Spleen (tissue), 13 donors: ENCODE measurements at places on chromosomes 3 and 15. TPM values are rescaled to one million over a fixed set of nuclear protein-coding genes. Genes with fewer than 3 reads are reported as not detected.

GRCh38 chr15:56249092-56249491 is 5.4 kb upstream of the RFX7 start:
- H3K4me1 ChIP-seq: peaks cover 25% of the 10 kb centered on the region
- no peak overlapping the region for H3K4me3 ChIP-seq
- no peak overlapping the region for H3K27ac ChIP-seq
- H3K27me3 ChIP-seq: no peaks in the 10 kb centered on the region

GRCh38 chr15:90683876-90684275 is 33.3 kb upstream of the BLM start:
- H3K27ac ChIP-seq: no peak overlapping the region
- H3K4me3 ChIP-seq: no peak overlapping the region
- peaks cover 10% of the 10 kb centered on the region for H3K4me1 ChIP-seq
- no peak for DNase-seq
- no peaks in the 10 kb centered on the region for H3K36me3 ChIP-seq

DNA sequence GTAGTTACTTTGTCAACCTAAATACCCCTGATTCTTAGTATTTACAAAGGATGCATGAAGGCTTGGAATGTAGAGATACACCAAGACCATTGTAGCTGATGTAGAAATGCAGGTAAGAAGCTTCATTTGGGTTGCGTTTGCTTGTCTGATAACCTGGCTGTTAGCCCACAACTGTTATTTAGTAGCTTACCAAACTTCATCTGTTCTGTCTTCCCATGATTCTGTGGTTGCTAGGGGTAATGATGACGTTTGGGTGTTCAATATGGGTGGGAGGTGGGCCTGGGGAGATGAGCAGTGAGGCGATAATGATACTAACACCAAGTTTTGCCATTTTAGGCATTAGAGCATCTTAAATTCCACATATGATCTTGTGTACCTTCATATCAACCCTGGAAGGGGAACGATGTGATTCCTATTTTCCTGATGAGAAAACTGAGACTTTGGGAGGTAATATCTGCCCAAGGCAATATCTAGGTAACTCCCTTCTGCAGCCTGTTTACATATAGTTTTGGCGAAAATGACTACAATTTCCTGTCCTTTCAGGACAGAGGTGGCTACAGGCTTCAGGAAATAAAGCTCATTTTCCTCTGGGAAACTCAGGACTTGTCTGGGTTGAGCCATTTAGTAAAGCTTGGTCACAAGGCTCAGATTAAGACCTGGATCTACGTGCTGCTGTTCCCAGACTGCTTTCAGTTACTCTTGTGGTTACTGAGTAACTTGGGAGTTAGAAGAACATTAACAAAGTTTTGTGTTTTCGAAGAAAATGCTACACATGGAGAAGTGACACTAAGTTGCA is 26.8 kb downstream of the FNDC3B start:
- peak overlapping the region; percentile 41 for H3K27ac ChIP-seq
- no peaks in the 10 kb centered on the region for H3K27me3 ChIP-seq
- no peaks in the 10 kb centered on the region for H3K36me3 ChIP-seq
- no peak for DNase-seq
- peaks cover 93% of the 10 kb centered on the region for H3K4me1 ChIP-seq
- no peak overlapping the region for H3K4me3 ChIP-seq

DNA sequence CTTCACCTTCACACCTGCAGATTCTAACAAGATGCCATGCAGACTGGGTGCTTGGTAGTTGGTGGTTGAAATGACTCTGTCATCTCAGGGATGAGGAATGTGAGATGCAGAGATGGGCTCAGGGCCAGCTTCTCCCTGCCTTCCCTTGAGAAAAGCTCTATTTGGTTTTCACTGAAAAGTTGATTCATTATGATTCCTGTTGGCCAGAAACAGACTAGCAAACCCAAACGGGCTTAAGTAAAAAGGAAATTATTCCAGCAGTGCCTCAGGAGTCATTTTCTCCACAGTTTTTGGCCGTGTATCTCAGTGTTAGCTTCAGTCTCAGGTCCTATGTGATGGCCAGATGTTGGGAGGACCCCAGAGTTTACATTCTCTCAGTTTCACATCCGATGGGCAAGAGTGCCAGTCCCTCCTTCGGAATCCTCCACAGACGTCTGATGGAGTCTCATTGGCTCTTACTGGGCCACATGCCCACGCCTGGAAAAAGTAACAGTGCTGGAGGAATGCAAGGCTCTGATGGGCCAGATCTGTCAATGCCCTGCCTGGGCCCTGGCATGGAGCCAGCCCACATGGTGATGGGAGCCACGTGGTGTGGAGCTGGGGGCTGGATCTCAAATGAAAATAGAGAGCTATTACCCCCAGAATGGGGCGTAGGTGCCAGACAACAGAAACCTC is 22.3 kb upstream of the SACM1L start:
- DNase-seq: no peak
- peaks cover 13% of the 10 kb centered on the region for H3K4me1 ChIP-seq
- H3K27me3 ChIP-seq: no peaks in the 10 kb centered on the region
- H3K27ac ChIP-seq: no peak overlapping the region
- H3K36me3 ChIP-seq: no peaks in the 10 kb centered on the region

GRCh38 chr15:101029971-101030661 is 111.0 kb downstream of the LRRK1 start:
- H3K27ac ChIP-seq: no peak overlapping the region
- no peak overlapping the region for H3K4me3 ChIP-seq
- H3K36me3 ChIP-seq: no peaks in the 10 kb centered on the region

GRCh38 chr15:97875513-97876280 is 84.8 kb upstream of the ARRDC4 start:
- no peaks in the 10 kb centered on the region for H3K4me1 ChIP-seq
- no peaks in the 10 kb centered on the region for H3K27me3 ChIP-seq
- H3K4me3 ChIP-seq: no peak overlapping the region
- H3K27ac ChIP-seq: no peak overlapping the region
- no peak for DNase-seq
- H3K36me3 ChIP-seq: no peaks in the 10 kb centered on the region

GRCh38 chr3:125310623-125311081 is 64.5 kb downstream of the ZNF148 start:
- H3K27ac ChIP-seq: peak overlapping the region; percentile 21
- DNase-seq: no peak
- peak overlapping the region; percentile 30 for H3K4me3 ChIP-seq
- H3K27me3 ChIP-seq: no peaks in the 10 kb centered on the region

- no peaks in the 10 kb centered on the region for H3K4me1 ChIP-seq
- H3K27ac ChIP-seq: no peak overlapping the region
- H3K36me3 ChIP-seq: no peaks in the 10 kb centered on the region
- H3K27me3 ChIP-seq: peaks cover 15% of the 10 kb centered on the region
- H3K4me3 ChIP-seq: no peak overlapping the region
- no peak for DNase-seq
Measured at GRCh38 chr3:195746751-195747150, 26.0 kb downstream of the MUC20 start.

- no peaks in the 10 kb centered on the region for H3K27me3 ChIP-seq
- H3K36me3 ChIP-seq: peaks cover 11% of the 10 kb centered on the region
- DNase-seq: no peak
- H3K4me1 ChIP-seq: no peaks in the 10 kb centered on the region
Measured at GRCh38 chr3:47899495-47900108, 96.7 kb downstream of the DHX30 start.

- no peak overlapping the region for H3K27ac ChIP-seq
- H3K4me1 ChIP-seq: peaks cover 3% of the 10 kb centered on the region
- H3K36me3 ChIP-seq: peaks cover 87% of the 10 kb centered on the region
Measured at GRCh38 chr3:15562560-15562959, 38.8 kb downstream of the HACL1 start.

GRCh38 chr15:70190965-70191364 is 93.2 kb upstream of the TLE3 start:
- H3K36me3 ChIP-seq: no peaks in the 10 kb centered on the region
- peaks cover 5% of the 10 kb centered on the region for H3K4me1 ChIP-seq
- DNase-seq: no peak
- H3K27ac ChIP-seq: no peak overlapping the region
- H3K4me3 ChIP-seq: no peak overlapping the region

DNA sequence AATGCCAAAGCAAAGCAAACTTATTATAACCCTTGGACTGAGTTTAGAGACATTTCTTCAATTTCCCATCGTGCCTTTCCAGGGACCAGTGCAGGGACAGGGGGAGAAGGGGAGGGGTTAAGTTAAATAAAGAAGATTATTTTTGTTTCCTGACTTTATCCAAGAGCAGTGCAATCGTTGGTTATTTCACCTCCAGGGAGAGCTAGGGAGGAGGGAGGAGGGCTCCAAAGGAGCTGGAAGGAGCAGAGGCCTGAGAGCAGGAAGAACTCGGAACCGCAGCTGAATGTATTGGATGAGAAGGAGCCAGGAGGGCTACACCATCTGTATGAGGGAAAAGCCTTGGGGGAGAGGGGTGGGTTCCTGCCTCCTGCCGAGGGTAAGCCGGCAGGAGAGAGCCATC is 20.7 kb downstream of the HAPLN3 start:
- H3K27ac ChIP-seq: no peak overlapping the region
- no peaks in the 10 kb centered on the region for H3K4me1 ChIP-seq
- H3K27me3 ChIP-seq: no peaks in the 10 kb centered on the region
- no peak for DNase-seq
- no peak overlapping the region for H3K4me3 ChIP-seq

- no peaks in the 10 kb centered on the region for H3K36me3 ChIP-seq
- H3K27me3 ChIP-seq: no peaks in the 10 kb centered on the region
- DNase-seq: no peak
- no peaks in the 10 kb centered on the region for H3K4me1 ChIP-seq
- H3K27ac ChIP-seq: no peak overlapping the region
Measured at GRCh38 chr3:172018364-172018763, 21.0 kb upstream of the FNDC3B start.

GRCh38 chr3:72336821-72337479 is 511.3 kb downstream of the SHQ1 start:
- H3K4me1 ChIP-seq: peaks cover 11% of the 10 kb centered on the region
- no peaks in the 10 kb centered on the region for H3K36me3 ChIP-seq
- H3K27ac ChIP-seq: no peak overlapping the region
- no peak overlapping the region for H3K4me3 ChIP-seq
- DNase-seq: peak; percentile 75

GRCh38 chr15:42159381-42160015 is 3.1 kb upstream of the PLA2G4F start:
- peaks cover 59% of the 10 kb centered on the region for H3K36me3 ChIP-seq
- no peak overlapping the region for H3K27ac ChIP-seq
- H3K4me1 ChIP-seq: no peaks in the 10 kb centered on the region
- H3K27me3 ChIP-seq: no peaks in the 10 kb centered on the region

GRCh38 chr15:77029166-77030047 is 34.5 kb downstream of the PSTPIP1 start:
- H3K4me3 ChIP-seq: no peak overlapping the region
- peak; percentile 68 for DNase-seq
- H3K4me1 ChIP-seq: peaks cover 17% of the 10 kb centered on the region
- no peak overlapping the region for H3K27ac ChIP-seq
- H3K36me3 ChIP-seq: peaks cover 8% of the 10 kb centered on the region
- no peaks in the 10 kb centered on the region for H3K27me3 ChIP-seq

DNA sequence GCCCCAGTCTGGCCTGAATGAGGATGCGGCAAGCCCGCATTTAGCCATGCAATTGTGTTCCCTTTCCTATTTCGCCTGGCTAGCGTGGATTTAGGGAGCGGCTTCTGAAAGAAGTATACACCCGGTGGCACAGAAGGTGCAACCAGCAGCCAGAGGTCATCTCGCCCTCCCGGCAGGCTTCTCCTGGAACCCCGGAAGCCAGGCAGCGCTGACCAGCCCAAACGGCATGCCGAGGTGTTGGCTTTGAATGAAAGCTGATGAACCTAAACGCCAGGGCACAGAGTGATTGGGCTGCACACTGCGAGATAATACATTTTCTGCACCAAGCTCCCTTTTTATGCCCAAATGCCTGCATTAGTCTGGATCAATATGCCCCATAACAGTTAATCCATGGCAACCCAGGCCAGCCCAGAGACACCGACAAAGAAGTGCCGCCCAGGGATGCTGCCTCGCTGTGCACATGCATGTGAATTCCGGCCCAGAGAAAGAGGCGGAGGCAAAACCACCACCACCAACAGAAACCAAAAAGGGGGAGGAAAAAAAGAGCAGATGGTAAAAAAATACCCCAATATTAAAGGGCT is 1.4 kb downstream of the SRGAP3 start:
- DNase-seq: no peak
- no peaks in the 10 kb centered on the region for H3K27me3 ChIP-seq
- H3K4me1 ChIP-seq: no peaks in the 10 kb centered on the region
- H3K4me3 ChIP-seq: peak overlapping the region; percentile 81

GRCh38 chr15:41125931-41126642 is 10.0 kb upstream of the INO80 start:
- no peaks in the 10 kb centered on the region for H3K4me1 ChIP-seq
- H3K4me3 ChIP-seq: no peak overlapping the region
- H3K27ac ChIP-seq: no peak overlapping the region
- DNase-seq: no peak
- H3K36me3 ChIP-seq: no peaks in the 10 kb centered on the region

- H3K27ac ChIP-seq: peak overlapping the region; percentile 82
- H3K36me3 ChIP-seq: no peaks in the 10 kb centered on the region
- H3K4me1 ChIP-seq: peaks cover 34% of the 10 kb centered on the region
- H3K27me3 ChIP-seq: no peaks in the 10 kb centered on the region
- DNase-seq: no peak
Measured at GRCh38 chr3:196611761-196612483, 27.6 kb upstream of the NRROS start.

- H3K36me3 ChIP-seq: no peaks in the 10 kb centered on the region
- no peaks in the 10 kb centered on the region for H3K27me3 ChIP-seq
- no peak for DNase-seq
- H3K27ac ChIP-seq: no peak overlapping the region
Measured at GRCh38 chr3:5489536-5489935, 302.0 kb downstream of the EDEM1 start.

GRCh38 chr3:170524073-170524472 is 61.8 kb downstream of the SLC7A14 start:
- no peak overlapping the region for H3K27ac ChIP-seq
- no peaks in the 10 kb centered on the region for H3K4me1 ChIP-seq
- H3K4me3 ChIP-seq: no peak overlapping the region
- H3K36me3 ChIP-seq: no peaks in the 10 kb centered on the region
- no peaks in the 10 kb centered on the region for H3K27me3 ChIP-seq

Gene FSTL1
- total RNA-seq: 94.6 TPM

Gene KBTBD8
- total RNA-seq: 16.4 TPM

Gene SEMA6D
- 2.6 TPM for total RNA-seq

Gene SLC24A5
- not detected for total RNA-seq

Gene POC1A
- total RNA-seq: 2.2 TPM

Gene ILDR1
- total RNA-seq: 3.1 TPM

Gene SKOR1
- total RNA-seq: 0.69 TPM

Gene PRR20G
- not detected for total RNA-seq

Gene KY
- total RNA-seq: not detected

Gene TRIM42
- not detected for total RNA-seq

Gene CNTN6
- not detected for total RNA-seq

Gene MUC20
- total RNA-seq: 13.6 TPM

Gene HIGD2B
- not detected for total RNA-seq

Gene NMNAT3
- total RNA-seq: 5.2 TPM

Gene RTP2
- total RNA-seq: not detected

Gene PLSCR5
- not detected for total RNA-seq
